NCI-H1092 treated with DMSO at 0.1 percent for 48 hours (cell line): ENCODE measurements at places on chromosomes 11 and 22.

- no peak for DNase-seq
These were observed 31.9 kb upstream of the IGLL5 start for GRCh38 chr22:22855617-22856308.

DNA sequence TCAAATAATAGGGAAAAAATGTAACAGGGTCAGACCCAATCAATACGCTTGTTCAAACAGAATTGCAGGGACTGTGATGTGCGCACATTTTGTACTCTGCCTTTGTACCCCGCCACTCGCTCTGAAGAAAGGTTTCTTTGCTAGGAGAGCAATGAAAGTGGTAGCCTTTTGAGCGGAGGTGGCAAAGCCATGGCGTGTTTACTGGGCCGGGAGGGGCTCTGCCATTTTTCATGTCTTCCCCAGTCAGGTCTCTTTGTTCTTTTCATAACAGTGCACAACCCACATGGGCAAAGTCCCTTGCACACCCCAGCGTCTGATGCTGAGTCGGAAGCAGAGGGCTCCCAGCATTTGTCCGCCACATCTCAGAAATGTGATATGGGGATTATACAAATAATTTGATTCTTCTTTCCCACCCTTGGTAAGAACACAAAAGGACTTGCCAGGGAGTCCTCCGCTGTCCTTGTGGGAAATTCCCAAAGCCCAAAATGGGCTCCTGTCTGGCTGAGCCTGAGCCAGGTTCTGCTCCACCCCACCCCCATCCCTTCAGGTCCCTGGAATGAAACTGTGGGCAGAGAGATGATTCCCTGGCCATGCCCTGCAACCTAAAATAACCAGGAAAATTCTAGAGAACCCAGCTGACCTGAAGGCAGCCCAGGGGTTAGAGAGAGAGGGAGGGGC is 36.6 kb downstream of the C11orf58 start:
- no peak for DNase-seq

DNA sequence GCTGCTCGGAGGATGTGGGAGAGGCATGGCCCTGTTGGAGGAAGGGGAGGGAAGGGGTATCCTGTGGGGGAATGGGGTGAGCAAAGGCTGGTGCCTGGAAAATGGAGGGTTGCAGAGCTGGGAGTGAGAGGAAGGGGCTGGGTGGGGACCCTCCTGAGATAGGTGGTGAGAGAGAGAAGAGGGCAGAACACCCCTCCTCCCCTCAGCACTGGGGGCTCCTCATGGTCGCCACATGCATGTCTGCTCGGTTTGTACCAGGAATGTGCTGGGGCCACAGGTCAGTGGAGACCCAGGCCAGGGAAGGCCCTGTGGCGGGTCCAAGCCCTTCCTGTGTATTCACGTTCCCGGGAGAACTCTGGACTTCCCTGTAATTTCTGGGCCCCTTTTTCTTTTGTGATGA is 27.8 kb upstream of the ACR start:
- no peak for DNase-seq

- no peak for DNase-seq
These were observed 140.0 kb downstream of the NECTIN1 start for GRCh38 chr11:119589001-119589400.

GRCh38 chr22:18152519-18152918 is 2.5 kb downstream of the USP18 start:
- no peak for DNase-seq
